ENCODE measurements at places on chromosomes 12 and 14.

DNA sequence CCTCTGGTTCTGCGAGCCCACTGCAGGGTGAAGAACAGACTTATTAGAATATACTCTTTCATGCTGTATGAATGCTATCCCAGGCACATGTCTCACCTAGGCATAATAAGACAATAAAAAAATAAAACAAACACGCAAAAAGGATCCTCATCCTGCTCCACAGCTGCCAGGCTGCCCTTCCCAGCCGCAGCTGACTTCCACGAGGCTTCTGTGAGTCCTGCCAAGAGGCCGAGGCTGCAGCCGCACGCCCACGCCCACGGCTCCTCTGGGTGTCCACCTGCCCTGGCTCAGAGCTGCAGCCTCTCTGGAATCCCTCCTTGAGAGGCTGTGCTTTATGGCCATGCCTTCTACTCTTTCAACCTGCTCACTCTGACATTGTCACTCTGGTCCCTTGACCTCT, 6.9 kb downstream of the SMIM41 start:
- DNase-seq = no peak

- no peak for DNase-seq
These were observed 194.4 kb downstream of the KIF26A start for GRCh38 chr14:104332634-104333270.

GRCh38 chr14:52124791-52125684, 56.2 kb upstream of the NID2 start:
- no peak for DNase-seq

DNA sequence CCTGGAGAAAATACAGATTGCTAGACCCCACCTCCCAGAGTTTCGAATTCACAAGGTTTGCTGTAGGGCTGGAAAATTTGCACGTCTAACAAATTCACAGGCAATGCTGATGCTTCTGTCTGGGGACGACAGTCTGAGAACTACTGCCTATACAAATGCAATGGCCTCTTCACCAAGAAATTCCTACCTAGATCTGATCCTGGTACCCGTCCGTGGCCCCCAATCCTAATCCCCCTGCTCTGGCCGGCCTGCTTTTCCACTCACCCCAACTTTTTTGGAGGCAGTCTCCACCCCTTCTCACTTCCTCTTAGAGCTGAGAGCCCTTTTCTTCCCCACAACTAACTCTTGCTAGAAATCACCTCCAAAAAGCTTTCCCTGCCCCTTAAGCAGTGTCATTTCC, 3.1 kb upstream of the SSH1 start:
- no peak for DNase-seq

GRCh38 chr12:121610239-121611149, 15.8 kb upstream of the ORAI1 start:
- no peak for DNase-seq

DNA sequence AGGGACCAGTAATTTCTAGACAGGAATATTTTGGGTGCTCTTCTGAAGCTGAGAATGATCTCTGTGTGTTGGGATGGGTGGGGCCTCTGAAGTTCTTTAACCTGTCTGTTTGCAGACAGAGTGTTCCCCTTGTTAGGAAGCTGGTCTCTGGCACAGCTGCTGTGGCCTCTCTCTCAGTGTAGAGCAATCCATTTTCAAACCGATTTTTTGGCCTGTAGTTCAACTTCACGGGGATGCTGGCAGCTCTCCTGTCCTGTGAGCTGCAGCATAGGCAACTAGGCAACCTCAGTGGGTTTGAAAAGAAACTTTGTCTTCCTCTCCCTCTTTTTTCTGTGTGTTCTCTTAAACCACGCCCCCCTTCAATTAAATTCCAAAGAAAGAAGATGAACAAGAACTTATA, 69.1 kb downstream of the SMOC1 start:
- DNase-seq = no peak

GRCh38 chr12:64147011-64147631, 75.0 kb downstream of the KICS2 start:
- DNase-seq = no peak

DNA sequence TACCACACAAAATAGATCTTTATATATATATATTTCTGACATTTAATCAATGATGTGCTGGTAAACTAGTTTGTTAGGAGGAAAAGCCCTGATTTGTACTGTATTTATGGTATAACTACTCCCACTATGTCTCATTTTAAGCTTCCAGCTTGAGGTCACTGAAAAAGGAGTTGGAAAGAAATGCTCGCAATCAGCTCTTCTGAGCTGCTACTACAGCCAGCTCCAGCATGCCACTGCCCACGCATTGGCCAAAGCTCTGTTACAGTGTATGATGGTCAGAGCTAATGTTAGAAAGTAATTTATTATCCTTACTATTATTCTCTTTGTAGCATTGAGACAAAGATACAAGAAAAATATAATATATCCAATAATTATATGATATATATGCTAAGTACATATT, 55.0 kb upstream of the PCED1B start:
- no peak for DNase-seq

GRCh38 chr12:48787791-48788523, 932 bp downstream of the ADCY6 start:
- no peak for DNase-seq

All from NCI-H2081 treated with DMSO at 0.1 percent for 48 hours (cell line).